Stimulated activated CD4-positive, alpha-beta T cell treated with anti-CD3 and anti-CD28 coated beads, TNF-alpha, amount 100 ng/mL, for 1 hour (primary cell): ENCODE measurements at places on chromosomes 11 and 22.

- DNase-seq = no peak
Observed at GRCh38 chr11:122791836-122792235, 46.5 kb upstream of the CRTAM start.

DNA sequence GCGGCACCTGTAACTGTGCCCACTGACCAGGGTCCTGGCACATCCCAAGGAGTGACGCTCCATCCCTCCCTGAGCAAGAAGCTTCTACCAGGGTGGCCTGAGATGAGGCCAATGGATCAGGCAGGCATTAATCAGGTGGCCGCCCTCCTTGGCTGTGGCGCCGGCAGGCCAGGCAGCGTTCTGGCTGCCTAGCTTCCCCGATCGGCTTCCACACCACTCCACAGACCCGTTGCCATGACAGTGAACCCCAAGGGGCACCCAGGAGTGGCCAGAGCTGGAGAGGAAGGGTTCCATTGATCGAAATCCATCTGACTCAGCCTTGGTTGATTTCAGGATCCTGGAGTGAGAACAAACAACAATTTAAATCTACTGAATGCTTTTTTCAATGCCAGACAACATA lies 20.5 kb downstream of the LRRC55 start:
- no peak for DNase-seq

- no peak for DNase-seq
Observed at GRCh38 chr11:66070604-66071380, 720 bp downstream of the PACS1 start.

DNA sequence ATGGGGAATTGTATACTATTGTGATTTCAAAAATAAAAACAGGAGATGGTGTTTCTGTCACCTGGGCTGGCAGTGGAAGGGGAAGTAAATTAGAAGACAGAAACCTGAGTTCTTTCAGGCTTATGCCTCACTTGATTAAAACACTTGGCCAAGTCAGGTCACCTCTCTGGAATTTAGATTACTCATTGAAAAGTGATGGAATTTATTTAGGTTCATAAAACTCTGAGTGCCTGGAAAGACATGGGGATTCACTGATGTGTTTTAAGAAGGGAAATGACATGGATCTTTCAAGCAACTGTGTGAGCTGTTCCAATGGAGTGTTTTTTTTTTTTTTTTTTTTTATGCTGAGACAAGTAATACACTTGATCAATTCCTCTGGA lies 400.1 kb downstream of the TMEM135 start:
- DNase-seq = no peak

DNA sequence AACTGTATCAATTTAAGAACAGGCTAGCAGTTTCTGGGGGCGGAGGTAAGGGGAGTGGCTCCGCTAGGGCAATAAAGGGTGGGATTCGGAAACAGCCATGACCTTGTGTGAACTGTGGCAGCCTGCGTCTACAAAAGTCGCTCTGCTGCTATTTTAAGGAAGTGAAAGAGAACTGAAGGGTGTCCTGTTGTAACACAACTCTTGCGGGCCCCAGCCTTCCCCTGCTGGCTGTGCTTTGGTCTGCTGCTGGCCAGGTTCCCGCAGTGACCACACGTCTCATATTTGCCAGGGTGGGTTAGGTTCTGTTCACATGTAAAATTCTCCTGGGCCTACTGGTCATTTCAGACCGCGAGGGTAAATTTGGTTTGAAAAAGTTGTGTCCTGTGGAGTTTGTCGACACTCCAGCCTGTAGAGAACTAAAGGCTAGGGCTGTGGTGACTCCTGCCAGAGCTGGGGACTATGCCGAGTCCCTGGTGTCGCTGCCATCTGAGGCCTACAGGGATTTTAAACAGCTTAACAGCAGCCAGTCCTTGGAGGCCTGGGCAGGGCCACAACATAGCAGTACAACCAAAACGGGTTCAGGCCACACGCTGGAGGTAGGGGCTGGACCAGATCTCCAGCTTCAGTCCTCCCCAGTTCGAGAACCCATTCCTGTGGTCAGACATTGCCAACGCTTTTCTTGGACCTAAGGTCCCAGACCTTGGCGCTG lies 1.1 kb upstream of the PPFIBP2 start:
- no peak for DNase-seq

DNA sequence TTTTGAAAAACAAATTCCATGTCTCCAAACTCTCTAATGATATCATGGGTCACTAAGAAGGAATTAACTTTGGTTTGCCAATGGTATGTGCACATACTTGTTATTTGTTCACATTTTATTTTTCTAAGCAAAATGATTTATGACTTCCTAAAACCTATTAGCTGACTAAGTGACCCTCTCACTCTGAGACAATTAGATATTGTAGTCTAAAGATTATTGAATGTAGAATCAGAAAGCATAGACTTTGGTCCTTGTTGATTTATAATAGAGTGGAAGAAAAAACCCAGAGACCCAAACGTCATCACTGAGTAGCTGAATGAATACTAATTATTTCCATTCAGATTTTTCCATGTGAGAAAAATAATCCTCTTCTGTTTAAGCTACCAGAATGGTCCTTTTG lies 243.5 kb upstream of the ANO3 start:
- DNase-seq = no peak

GRCh38 chr11:43378897-43379296 lies 20.2 kb downstream of the TTC17 start:
- no peak for DNase-seq

- DNase-seq = no peak
Observed at GRCh38 chr22:29445508-29445907, 7.1 kb downstream of the RFPL1 start.

GRCh38 chr11:122628810-122629555 lies 26.5 kb upstream of the UBASH3B start:
- peak; percentile 21 for DNase-seq

GRCh38 chr11:106063009-106063408 lies 14.1 kb downstream of the KBTBD3 start:
- DNase-seq = no peak

GRCh38 chr11:133078591-133079404 lies 453.5 kb downstream of the OPCML start:
- DNase-seq = no peak

DNA sequence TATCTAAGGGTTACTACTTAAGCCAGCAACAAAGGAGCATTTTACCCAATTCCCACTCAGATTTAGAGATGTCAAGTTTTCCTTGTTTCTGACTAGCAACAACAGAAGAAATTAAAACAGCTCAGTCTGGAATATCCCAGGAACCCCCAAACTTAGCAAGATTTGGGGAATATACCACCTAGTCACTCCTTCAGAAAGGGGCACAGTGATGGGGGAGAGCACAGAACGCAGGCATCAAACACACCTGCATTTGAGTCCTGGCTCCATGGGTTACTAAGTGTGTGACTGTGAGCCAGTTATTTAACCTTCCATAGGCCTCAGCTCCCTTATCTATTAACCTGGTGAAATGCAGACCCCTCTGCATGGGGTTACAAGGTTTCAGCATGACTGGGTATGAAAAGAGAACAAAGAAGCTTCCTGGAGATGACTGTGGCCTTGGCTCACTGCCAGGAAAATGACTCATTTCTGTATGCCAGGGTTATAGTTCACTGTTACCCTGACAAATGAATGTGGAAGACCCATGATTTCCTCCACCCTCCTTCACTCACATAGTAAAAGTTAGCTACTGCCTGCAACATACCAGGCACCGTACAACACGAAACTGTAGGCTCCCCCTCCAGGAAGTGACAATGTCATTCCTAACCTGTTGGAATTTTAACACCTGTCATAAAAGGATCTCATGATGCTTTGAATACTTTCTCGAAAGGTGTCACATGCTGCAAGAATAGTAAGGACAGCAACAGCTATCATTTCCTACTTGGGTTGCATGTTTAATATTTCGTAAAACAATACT lies 79.6 kb downstream of the ME3 start:
- DNase-seq = peak; percentile 57

DNA sequence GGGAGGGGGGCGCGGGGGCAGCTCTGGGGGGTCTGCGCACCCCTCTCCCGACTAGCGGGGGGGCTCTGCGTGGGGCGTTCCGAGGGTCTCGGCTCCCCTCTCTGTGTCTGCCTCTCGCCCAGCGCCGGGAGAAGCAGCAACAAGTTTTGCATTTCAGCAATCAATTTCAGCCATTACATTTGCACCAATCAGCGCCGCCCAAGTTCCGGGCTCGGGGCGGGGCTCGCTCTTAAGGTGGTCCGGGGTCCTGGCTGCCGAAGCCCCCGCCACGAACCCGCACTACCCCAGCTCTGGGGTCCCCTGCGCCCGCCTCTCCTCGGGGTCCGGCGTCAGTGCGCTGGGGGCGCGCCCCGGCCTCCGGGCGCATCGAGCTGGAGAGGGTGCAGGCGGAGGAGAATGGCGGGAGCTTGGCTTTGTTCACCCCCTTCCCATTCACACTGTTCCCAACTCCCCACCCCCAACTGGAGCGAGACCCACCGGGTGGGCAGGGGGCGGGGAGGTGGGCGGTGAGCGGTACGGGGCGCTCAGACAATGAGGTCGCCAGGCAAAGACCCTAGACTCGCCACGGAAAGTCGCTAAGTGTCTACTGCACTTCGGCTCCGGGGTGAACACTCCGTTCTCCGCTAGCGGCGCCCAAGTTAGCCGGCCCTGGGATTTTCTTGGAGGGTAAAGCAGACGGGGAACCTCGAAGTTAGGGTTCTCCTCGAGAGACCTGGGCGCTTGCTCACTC lies at the start of gene MN1:
Gene MN1 (minus strand): TSS at position 141 of the 730 bp plus-strand sequence. CDS start 1,213 bp downstream, outside the sequence.
- peak; percentile 22 for DNase-seq

GRCh38 chr11:126489836-126490660 lies 134.6 kb downstream of the ST3GAL4 start:
- DNase-seq = no peak
